Activated CD4-positive, CD25-positive, alpha-beta regulatory T cell treated with anti-CD3 and anti-CD28 coated beads, Interleukin-2, amount 50 U/mL, for 16 hours (primary cell): ENCODE measurements at places on chromosomes 16 and 17.

- no peak for DNase-seq
Observed at GRCh38 chr17:41672153-41672552, 16.5 kb upstream of the EIF1 start.

GRCh38 chr16:89104930-89105571 lies 11.4 kb downstream of the ACSF3 start:
- DNase-seq: no peak

DNA sequence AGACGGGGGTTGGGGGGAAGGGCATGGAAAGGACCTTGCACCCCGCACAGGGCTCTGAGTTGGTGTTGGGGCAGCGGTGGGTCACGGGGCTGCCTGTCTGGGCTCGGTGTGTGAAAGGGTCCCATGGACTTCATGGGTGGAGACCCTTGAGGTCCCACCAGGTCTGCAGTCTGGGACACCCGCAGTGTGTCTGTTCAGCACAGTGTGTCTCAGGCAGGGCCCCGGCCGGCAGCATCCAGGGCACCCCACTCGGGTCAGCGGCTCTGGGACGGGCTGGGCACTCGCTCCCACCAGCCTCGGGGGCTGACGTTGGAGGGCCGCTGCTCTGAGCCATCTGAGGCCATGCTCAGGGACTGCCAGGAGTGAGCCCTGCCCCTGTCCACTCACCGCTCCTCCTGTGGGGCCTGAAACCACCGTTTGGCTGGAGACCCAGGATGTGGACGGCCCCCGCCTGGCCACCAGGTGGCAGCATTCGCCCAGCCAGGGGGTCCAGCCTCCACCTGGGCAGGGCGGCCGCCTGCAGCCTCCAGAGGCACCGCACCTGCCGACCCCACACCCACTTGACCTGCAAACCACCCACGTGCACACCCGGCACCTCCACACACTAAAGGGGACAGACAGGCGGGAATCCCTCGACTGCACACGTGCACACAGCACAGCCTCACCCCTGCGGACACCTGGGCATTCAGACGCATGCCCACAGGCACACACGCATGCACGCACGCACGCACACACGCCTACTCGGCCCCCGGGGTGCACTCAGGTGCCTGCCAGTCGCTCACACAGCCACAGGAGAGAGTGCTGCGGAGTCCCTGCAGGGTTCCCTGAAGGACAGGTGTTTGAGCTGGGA lies 10.1 kb upstream of the ZFPM1 start:
- DNase-seq: peak; percentile 69

DNA sequence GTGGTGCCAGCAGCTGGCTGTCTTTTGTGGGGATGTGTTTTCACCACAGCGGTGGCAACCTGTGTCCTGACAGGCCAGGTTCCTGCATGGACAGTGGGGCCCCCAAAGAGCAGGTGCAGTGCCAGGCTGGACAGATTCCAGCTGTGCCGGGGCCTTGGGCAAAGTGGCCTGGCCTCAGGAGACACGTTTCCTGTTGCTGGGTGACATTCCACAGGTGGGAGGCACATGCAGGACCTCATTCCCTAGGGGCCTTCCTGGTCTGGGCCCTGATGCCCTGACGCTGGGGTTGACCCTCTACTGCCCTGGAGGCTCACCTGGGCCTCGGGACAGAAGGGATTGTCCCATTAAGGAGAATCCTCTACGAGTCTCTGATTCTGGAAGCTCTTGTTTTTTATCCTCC lies 182.4 kb downstream of the RAB11FIP4 start:
- DNase-seq: no peak

- DNase-seq: no peak
Observed at GRCh38 chr16:72073560-72074230, 10.7 kb downstream of the HPR start.
